ENCODE measurements at places on chromosomes 11 and 22.

GRCh38 chr11:60841797-60842667 is at the start of gene CCDC86:
TSS of gene CCDC86 (plus strand) at chr11:60842113. CDS start at chr11:60842125, 12 bp downstream.
- peak; percentile 94 for DNase-seq

- DNase-seq: no peak
These were observed 33.1 kb upstream of the PAMR1 start for GRCh38 chr11:35558513-35558912.

- no peak for DNase-seq
These were observed 198.8 kb downstream of the HIPK3 start for GRCh38 chr11:33455867-33456463.

DNA sequence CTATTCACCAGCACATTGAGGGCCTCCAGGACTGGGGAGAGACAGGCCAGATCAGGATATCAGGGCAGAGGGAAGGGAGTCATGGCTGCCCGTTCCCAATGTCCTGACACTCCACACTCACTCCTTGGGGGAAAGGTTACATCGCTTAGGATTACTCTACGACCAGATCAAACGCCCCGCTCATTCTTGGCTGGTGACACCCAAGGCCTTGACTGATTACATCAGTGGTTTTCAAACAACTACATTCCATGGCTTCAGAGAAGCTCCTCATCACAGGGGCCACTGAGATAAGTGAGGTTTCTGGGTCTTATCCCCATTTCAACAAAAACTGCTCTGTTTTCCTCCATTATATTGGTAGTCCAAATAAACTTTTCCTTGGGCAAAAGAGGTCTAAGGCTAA is 15.0 kb downstream of the UBE2L6 start:
- DNase-seq: no peak

DNA sequence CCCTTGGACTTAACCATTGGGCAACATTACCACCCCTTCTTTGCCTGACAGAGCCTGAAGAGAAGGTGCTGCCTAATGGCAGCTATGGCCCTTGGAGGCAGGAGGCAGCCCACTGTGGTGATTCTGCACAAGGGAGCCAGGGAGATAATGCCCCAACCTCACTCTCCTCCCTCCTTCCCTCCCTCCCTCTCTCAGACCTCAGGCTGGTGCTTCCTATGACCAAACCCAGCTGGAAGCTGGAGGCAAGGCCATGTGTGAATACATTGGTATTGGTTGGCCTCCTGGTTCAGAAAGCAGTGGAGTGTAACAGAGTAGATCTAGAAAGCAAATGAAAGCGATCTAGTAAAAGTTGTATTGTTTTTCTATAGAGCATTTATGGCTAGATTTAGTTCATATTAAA is 233.1 kb downstream of the CSNK2A3 start:
- DNase-seq: no peak

DNA sequence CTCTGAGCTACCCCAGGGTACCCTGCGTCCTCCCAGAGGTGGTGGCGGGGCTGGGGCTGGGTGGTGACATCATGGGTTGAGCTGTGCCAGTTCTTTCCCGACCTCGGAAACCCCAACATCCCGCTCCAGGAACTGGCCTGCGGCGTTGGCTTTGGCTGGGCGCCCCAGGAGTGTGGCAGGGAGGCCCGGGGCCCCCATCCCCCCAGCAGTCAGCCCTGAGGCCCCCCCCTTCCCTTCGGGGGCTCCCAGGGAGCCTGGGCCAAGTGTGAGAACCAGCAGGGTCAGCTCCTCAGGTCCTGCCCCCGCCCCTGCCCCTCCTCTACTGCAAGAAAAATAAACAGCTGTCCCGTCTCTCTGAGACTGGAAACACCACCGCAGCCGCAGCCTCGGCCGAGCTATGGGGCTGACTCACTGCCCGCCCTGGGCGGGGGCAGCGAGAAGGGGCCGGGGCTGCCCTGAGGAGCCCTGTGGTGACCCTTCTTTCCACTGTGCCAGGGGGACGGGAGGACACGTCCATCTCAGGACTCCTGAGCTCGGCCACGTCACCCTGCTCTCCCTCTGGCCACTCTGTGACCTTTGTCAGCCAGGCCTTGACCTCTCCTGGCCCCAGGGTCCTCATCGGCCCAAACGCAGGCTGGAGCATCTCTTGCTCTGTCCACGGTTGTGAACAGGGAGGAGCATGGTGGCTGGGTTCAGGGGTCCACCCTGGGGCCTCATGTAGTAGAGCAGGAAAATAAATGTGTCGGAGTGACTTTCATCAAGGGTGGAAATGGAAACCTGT is 73.4 kb downstream of the WNT7B start:
- no peak for DNase-seq

DNA sequence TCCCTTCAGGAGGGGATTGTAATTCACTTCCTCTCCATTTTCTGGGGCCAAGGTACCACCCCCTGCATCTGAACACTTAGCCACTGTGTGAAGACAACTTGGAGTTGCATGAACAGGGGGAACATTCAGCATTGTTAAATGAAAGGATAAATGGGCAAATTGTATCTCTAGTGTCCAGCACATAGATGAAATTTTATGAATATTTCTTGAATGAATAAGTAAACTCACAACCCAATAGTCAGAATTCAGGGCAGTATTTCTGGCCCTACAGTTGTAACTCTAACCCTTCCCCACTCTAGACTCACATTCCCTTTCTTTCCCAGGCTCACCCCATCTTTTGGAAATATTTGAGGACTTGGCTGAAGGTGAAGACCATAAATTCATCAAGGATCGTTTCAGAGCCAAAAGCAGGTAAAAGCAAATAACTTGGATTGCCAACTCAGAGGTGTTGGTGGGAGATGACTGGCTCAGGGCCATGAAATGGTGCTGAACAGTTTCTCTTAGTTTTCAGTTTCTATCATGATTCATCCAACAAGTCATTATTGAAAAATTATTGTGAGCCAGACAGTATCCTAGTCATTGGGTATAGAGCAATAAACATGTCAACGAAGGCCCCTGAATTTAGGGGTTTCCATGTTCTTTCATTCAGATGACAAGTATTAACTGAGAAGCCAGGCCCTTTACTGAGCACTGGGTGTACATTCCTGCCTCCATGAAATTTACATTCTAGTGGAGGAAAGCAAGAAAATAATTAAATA is 33.3 kb upstream of the ZC3H12C start:
- no peak for DNase-seq

DNA sequence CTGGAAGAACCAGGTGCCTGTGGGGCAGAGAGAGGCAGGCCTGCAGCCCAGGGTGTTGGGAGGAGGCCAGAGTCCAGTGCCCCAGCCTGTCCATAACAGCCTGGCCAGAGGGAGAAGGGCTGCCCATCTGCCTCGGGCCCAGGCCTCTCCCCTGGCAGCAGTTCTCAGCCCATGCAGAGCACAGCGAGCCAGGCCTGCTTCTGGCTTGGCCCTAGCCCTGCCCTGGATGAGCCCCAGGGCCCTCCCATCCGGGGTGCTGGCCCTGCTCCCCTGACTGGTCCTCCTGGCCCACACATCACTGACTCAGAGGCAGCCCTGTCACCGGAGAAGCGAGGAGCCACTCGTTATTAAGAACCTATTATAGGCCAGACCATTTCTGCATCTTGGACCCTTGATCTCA is 19.7 kb upstream of the MYRF start:
- DNase-seq: no peak

- DNase-seq: no peak
These were observed 134.9 kb downstream of the RBFOX2 start for GRCh38 chr22:35893698-35894097.

GRCh38 chr11:116413301-116414242 is 359.2 kb downstream of the BUD13 start:
- DNase-seq: no peak

GRCh38 chr11:2940921-2941821 is 12.0 kb upstream of the PHLDA2 start:
- DNase-seq: no peak

DNA sequence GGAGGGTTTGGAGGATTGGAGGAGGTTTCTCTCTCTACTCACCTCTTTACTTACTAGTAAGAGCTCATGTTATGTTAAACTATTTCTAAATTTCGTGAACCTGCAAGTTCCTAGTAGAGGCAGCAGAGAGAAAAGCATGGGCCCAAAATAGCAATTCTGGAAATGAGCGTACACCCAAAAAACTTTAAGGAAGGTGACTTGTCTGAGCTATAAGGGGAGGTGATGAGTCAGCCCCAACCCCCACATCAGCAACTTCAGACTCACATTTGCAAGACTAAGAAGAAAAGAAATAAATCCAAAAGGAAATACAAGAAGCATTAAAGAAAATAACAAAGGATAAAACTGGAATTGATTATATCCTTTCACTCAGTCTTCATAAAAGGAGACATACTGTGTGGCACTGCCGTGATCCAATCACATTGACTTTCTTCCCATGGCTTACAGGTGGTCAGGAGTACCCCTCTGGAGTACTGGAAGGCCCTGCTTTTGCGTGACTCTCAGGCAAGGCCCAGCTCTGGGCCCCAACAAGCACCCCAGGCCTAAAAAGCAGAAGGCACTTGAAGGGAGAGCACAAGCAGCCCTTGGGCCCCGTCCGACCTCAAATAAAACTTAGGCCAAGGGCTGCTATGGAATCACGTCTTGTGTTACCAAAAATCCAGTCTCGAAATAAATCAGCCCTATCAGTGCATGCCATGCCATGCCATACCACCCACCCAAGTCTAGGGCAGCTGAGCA is 14.3 kb downstream of the PACSIN2 start:
- no peak for DNase-seq

GRCh38 chr11:68213135-68213515 is at the start of gene KMT5B:
TSS of gene KMT5B (minus strand) at chr11:68213296. CDS start at chr11:68190076, 23,220 bp downstream.
- no peak for DNase-seq

DNA sequence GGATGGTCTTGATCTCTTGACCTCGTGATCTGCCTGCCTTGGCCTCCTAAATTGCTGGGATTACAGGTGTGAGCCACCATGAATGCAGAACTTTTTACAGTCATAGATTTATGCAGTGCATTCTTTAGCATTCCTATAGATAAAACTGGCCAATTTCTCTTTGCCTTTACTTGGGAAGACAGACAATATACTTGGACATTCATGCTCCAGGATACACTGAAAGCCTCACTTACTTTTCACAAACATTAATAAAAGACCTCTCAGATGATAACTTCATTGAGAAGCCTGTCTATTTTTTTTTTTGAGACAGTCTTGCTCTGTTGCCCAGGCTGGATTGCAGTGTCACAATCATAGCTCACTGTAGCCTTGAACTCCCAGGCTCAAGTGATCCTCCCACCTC is 12.3 kb upstream of the CLTCL1 start:
- no peak for DNase-seq

- no peak for DNase-seq
These were observed 94.8 kb upstream of the AMOTL1 start for GRCh38 chr11:94673386-94673785.

DNA sequence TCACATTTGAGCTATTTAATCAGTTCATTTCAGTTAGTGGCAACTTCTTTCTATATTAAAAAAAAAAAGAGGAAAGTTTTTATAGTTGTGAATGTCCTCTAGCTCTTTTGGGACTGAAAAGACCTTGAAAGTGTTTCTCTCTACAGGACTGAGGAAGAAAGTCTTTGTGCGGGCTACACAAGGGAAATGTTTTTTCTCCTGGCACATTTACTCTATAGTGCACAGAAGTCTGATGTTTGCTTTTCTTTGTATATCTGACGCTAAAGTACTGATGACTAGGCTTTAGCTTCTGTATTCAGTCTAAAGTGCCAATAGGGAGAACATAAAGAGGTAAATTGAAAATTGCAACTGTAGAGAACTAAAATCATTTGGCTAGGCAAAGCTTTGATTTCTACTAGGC is 737.4 kb upstream of the LUZP2 start:
- DNase-seq: no peak

DNA sequence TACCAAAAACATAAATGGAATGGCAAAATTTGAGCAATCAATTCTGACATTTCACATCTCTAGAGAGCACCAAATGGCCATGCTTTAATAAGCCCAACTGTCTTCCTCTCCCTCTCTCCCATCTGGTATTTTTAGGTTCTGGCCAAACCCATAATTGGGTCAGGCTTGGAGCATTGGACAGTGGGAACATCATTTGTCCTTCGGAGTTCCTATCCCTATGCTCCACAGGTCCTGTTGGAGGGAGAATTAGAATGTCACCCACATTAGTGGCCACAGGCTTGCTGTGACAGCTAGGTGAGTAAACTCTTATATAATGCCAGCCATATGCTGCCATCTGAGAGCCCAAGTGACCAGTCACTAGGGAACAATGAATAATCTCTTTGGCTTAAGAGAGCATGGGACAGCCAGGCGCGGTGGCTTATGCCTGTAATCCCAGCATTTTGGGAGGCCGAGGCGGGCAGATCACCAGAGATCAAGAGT is 251.0 kb upstream of the CCDC90B start:
- DNase-seq: no peak

DNA sequence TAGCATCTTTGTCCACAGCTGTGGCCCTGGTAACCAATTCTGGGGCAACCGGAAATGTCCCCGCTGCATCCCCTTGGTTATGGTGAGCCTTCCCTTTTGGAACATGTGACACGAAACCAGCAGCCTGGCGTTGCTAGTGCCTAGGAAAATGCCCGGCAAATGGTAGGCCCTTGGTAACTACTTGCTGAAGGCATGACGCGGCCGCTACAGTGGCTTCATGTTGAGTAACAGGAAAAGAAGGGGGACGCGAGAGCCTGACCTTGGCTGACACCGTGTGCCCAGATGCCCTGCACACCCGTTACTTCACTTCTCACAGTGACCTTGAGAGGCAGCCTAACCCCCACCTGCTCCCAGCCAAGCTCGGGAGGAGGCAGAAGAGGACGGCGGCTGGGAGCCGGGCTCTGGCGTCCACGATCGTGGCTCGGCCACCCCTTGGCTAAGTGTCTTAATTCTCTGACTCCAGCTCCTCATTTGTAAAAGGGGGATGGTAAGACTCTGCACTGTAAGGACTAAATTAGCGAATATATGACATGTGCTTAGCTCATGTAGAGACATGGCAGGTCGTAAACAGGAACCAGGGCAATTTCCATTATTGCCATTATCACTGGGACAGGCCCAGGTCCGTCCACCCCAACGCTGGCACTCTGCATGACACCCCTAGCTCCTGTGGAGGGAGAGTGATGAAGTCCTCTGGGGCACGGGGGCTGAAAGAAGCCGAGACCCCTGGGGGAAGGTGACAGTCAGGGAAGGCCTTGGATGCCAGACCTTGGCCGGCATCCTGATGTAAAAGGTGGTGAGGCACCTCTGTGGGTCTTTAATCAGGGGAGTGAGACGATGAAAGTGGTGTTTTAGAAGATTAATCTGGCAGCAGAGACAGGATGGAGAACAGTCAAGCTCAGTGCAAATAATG is 18.9 kb downstream of the IFT27 start:
- no peak for DNase-seq

DNA sequence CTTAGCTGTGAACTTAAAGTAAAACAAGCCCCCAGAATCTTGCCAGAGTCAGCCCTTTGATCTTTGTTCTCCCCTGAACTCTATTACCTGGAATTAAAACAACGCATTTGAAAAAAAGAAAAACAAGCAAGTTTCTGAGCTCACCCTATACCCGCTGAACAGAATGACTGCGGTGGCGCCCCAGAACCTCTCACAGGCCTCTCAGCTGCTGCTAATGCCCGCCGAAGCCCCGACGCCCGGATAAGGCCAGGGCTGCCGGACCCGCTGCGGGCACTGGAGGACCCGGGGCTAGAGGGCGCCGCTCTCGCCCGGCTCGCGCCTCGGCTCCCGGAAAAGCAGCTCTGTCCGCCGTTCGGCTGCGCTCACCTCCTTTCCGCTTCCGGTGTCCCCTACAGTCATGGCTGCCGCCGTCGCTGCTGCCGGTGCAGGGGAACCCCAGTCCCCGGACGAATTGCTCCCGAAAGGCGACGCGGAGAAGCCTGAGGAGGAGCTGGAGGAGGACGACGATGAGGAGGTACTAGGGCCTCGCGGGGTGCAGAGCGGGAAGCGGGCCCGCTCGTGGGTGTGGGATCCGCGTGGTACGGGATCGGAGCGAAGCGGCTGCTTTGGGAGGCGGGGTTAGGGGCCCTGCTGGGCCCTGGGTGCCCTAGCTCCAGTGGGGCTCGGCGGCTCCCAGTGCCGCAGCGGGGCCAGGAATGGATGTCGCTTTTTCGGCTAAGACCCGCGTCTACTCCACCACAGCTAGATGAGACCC is at the start of gene TOMM22:
Gene TOMM22 (plus strand): TSS at position 376 of the 754 bp plus-strand sequence. CDS start 22 bp downstream, at position 398.
- DNase-seq: peak; percentile 91
